Omental fat pad (tissue), 4 donors: ENCODE measurements at places on chromosomes 11 and 22. TPM values are rescaled to one million over a fixed set of nuclear protein-coding genes. Genes with fewer than 3 reads are reported as not detected.

DNA sequence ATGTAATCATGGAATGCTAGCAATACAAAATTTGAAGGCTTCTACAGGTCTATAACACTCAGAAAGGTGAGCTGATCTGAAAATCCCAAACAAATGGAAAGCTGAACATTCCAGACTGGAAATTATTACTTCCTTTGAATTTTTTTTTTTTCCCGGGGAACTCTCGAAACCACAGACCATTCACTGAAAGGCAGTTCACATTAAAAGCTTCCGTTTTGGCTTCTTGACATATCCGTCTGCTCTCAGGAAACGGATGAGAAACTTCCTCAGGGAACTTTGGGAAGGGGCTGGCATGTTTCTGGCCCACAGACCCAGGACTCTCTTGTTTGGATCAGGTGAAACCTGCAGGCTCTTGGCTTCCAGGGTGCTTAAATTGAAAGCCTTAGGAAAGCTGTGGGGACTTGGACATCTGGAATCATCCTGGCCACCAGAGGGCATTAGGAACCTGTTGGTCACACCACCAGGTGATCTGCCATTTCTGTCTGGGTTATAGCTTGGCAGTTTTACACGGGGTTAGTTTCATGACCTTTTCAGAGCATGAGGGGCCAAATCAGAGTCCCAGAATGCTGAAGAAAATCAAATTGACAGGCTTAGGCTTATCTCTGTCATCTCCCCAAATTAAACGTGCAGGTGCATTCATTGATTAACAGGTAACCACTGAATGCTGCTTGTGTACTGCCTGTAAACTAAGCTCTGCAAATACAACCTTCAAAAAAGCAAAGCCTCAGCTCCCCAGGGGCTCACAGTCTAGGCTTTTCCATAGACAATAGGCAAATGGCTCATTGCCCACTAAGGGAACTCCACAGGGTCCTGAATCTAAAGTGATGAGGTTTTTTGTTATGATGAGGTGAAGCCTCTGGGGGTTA lies 22.7 kb upstream of the GRAMD1B start:
- no peak for DNase-seq

- no peak for DNase-seq
These were observed 94.2 kb downstream of the PTPRJ start for GRCh38 chr11:48074425-48075181.

- DNase-seq = no peak
These were observed 35.0 kb upstream of the MAPK1 start for GRCh38 chr22:21902296-21903087.

DNA sequence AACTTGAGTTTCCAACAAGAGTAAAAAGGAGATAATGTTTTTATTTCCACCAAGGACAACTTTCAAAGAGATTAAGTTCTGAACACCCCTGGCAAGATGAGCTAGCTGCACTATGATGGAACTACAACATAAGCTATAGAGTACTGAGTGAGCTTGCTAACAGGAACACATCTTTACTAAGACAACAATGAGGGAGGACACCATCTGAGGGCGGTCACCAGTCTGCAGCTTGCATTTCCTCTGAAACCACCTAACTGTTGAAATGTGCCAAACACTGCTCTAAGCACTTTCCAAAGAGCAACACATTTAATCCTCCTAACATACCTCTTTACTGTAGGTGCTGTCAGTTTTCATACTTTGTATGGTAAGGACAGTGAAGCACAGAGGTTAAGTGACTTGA lies 68.4 kb downstream of the TCF20 start:
- no peak for DNase-seq

DNA sequence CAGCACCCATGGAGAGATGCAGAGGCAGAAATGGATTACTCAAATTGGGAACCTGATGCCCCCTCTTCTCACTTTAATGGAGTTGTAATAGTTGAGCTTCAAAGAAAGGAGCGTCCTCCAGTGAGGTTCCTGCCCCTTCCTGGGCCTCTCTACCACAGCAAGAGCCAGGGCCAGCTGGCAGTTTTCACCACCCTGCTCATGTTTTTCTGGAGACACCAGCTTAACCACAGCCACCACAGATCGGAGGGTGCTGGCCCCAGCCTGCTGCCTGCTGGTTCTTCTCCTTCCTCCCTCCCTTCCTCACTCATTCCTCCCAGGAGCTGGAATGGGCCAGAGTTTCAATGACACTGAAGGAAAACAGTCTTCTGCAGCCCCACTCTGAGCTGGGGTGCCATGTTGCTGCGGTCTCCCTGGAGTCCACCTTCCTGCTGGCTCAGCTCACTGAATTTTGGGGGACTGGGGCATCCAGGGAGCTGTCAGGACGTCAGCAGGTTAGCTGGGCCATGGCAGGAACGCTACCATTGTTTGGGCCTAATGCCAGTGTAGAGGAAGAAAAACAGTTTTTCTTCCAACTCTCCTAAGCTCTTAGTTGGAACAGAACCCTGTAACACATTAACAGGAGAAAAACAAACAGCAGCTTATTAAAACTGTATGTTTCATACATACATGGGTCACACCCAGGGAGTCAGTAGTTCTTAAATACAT lies 57.7 kb downstream of the TRAF6 start:
- DNase-seq = no peak

GRCh38 chr11:121071846-121072450 lies 29.1 kb upstream of the TECTA start:
- no peak for DNase-seq

DNA sequence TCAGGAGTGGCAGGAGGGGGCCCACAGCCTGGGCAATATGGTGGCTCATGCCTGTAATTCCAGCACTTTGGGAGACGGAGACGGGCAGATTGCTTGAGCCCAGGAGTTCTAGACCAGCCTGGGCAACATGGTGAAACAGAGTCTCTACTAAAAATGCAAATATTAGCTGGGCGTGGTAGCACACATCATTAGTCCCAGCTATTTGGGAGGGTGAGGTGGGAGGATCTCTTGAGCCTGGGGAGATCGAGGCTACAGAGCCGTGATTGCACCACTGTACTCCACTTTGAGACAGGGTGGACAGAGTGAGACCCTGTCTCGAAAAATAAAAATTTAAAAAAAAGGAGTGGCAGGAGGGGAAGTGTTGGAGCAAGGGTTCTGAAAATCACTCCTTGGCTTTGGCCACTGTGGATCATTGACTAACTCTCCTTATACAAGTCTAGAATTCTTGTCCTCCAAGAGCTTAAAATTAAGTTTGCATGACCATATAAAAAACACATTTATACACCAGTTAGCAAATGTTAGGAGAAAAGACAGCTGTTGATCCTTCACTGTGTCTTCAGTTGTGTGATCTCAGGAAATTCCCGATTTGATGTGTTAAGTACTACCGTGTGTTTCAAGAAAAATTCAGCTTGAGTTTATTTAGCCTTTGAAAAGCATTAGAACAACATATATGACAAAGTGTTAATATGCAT lies 2.3 kb upstream of the WEE1 start:
- DNase-seq = no peak

DNA sequence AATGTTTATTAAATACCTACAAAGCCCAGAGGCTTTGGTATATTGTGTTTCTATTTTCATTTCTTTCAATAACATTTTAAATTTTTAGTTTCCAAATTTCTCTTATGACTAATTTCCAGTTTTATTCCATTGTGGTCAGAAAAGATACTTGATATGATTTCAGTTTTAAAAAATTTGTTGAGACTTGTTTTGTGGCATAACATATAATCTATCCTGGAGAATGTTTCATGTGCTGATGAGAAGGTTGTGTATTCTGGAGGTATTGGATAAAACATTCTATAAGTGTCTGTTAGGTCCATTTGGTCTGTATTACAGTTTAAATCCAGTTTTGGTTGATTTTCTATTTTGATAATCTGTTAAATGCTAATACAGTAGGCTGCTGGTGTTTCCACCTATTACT lies 9.8 kb upstream of the RAG1 start:
- DNase-seq = no peak

GRCh38 chr11:73556966-73557365 lies 40.9 kb downstream of the FAM168A start:
- DNase-seq = no peak

DNA sequence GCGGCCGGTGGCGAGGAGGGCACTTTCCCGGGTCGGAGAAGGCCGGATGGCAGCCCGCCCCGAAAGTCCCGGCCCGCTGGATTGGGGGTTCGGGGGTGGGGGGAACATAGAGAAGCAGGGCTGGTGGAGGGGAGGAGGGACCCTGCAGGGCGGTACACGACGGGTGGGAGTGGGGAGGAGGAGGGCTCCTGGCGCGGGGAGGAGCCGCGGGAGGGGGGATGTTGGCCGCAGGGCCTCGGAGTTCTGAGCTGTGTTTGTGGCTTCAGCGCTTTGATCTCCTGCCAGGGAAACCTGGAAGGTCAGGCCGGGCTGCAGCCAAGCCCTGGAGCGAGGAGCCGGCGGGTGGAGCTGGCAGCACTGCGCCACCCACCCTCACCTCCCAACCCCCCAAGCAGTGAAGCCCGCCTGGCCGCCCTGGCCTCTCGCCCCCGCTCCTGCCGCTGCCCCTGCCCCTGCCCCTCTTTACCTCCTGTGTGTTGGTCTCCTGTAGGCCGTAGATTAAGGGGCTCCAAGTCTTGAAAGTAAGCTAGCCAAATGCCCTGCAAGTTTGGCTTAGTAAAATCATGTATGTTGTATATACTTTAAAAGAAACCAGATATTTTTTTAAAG lies 30.9 kb downstream of the C22orf31 start:
- DNase-seq = no peak

GRCh38 chr11:115618428-115618827 lies 114.2 kb upstream of the CADM1 start:
- DNase-seq = no peak

DNA sequence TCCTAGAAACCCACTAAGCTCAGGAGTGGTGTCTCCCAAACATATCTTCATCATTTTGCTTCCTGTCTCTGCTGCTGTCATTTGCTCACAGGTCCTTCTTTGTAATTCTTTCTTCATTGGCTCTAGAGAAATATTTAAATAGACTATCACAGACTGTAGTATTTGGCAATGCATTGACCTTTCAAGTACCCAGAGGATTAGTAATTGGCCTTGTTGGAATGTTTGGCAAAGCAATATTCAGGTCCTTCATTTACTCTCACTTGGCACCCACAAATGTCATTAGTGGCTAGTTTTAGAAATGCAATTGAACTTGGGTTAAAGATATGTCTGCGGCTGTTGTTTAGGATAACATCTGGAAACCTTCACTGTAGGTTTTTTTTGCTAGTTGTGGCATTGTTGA lies 11.6 kb downstream of the OR4C5 start:
- DNase-seq = no peak

DNA sequence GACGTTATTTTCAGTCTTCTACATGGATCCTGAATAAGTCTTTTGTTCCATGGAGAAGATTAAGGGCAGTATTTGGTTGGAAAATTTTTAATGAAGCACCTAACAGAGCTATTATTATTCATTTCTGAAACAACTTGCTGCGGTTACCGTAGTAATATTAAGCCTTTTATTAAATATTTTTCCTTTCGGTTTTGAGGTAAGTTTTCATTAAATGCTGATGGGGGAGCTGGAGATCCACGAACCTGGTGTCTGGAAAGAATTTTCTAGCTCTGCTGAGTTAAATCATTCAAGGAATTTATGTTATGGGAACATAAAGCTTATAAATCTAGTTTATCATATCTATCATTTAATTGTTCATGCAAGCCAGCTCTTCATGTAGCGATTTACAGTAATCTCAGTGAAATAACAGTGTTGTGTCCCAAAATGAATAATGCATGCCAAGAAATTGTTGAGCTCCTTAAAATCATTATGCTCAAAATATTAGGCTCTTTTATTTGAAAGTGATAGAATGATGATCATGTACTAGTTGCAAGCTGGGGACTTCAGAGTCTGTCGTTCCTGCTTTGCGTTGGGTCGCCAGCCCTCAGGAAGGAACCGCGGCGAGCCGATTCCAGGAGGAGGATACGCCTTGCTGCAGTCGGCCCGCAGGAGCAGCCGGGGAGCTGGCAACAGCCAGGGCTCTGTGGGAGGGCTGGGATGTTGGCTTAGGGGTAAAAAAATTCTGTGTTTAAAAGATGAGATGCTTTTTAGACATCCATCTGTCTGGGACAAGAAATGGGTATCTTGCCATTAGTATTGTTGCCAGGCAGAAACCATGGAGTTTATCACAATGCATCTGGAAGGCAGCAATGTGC lies 83.1 kb downstream of the TBC1D22A start:
- DNase-seq = no peak

DNA sequence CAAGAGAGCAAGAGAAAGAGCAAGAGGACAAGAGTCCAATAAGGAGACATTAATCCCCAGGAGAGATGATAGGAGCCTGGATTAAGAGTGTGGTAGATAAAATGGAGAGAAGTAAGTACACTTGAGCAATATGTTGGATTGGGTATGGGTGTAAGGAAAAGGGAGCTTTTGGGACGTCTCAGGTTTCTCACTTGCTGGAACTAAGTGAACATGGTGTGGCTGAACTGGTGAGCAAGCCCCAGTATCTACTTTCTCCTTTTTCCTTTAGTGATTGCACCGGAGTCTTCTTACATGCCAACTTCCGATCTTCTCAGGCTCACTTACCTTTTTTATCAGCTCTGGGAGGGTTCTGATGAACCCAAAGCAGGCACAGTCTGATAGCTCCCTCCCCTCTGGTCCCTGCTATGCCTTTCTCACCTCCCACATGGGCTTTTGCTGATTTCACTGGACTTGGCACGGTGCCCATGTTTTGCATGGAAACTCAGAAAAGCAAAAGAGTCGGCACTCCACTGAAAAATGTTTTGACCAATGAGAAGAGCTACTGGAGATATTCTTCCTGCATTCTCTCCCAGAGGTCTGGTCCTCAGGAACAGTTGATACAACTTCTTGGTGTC lies 14.5 kb upstream of the APLNR start:
- DNase-seq = peak; percentile 53

DNA sequence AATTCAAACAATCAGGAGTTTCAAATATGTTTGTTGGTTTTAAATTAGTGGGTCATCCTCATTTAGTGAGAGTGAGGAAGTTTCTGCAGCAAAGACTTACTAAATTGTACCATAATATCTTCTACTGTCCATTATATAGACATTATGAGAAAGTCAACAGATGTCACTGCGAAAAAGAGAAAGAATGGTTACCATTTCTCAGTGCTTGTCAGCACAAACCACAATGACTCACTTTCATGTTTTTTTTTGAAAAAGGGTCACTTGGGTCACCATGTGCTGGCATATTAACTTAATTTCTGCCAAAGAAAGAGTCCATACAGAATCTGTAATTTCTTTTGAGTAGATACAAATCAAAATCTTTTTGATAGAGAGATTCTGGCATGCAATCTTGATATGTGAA lies 924.6 kb upstream of the FAT3 start:
- DNase-seq = no peak

DNA sequence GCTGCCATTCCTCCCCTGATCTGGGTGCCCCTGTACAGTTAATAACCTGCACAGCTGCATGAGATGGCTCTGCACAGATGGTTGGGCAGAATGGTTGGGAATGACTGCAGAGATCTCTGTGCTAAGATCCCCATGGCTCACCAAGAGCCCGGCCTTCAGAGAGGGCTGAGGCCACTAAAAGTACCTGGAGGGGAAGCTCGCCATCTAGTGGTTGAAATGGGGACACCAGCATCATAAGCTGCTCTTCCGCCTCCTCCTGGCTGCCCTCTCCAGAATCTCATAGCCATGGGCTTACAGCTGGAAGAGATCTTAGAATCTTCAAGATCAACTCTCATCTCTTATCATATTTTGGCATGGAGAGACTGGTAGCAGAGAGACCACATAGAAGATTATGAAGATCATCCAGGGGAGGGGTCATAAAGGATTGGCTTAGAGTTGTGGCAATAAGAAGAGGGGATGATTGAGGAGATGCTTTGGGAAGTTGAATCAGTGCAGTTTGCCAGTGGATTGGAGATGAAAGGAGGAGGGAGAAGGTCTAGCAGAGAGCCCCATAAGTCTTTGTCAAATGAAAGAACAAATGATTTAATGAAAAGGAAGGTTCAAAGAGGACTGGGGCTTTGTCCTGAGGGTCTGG lies 22.0 kb upstream of the TLCD5 start:
- peak; percentile 65 for DNase-seq

Gene ZBED4
- total RNA-seq = 10.0 TPM

Gene VPREB3
- total RNA-seq = not detected

Gene CARD18
- total RNA-seq = not detected

Gene NLRP10
- total RNA-seq = not detected

Gene MS4A8
- not detected for total RNA-seq
